CD4-positive, CD25-positive, alpha-beta regulatory T cell (primary cell): ENCODE measurements at places on chromosomes 11 and 22. TPM values are rescaled to one million over a fixed set of nuclear protein-coding genes. Genes with fewer than 3 reads are reported as not detected.
A peak's percentile ranks its signal among the peaks of the same experiment; 100 is the strongest.

DNAJB7 gene
- total RNA-seq = not detected

MAP6 gene
- total RNA-seq = 0.44 TPM

VWCE gene
- 0.94 TPM for total RNA-seq

VPREB3 gene
- 0.89 TPM for total RNA-seq

ASPHD2 gene
- total RNA-seq = 4.3 TPM

DNA sequence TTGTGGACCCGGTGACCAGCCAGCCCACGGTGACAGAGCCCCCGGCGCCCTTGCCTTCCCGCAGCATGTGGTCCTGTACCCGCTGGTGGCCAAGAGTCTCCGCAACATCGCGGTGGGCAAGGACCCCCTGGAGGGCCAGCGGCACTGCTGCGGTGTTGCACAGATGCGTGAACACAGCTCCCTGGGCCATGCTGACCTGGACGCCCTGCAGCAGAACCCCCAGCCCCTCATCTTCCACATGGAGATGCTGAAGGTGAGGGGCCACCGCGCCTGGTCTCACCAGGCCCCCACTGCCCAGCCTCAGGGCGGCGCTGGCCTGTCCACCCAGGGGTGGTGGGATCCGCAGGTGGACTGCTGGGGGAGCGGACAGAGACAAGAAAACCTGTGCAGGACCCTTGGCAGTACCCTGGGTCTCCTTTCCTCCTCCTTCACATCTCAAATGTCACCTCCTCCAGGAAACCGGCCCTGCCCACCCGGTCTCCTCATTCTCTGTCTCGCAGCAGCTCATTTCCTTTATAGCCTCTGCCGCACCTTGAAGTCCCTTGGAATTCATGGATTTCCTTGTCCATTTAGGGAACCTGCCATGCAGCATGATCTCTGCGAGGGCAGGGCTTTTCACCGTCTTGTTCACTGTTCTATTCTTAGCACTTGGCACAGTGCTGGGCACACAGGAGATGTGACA lies 6.5 kb downstream of the AIP start:
- no peak overlapping the region for H3K4me3 ChIP-seq
- DNase-seq = no peak
- no peaks in the 10 kb centered on the region for H3K27me3 ChIP-seq
- peaks cover 48% of the 10 kb centered on the region for H3K36me3 ChIP-seq

- H3K27ac ChIP-seq = no peak overlapping the region
- H3K4me1 ChIP-seq = no peaks in the 10 kb centered on the region
- no peaks in the 10 kb centered on the region for H3K36me3 ChIP-seq
- no peaks in the 10 kb centered on the region for H3K27me3 ChIP-seq
- H3K4me3 ChIP-seq = no peak overlapping the region
- no peak for DNase-seq
These were observed 19.1 kb downstream of the MPEG1 start for GRCh38 chr11:59193587-59194130.

- H3K27me3 ChIP-seq = no peaks in the 10 kb centered on the region
- DNase-seq = peak; percentile 24
- H3K36me3 ChIP-seq = no peaks in the 10 kb centered on the region
- H3K4me3 ChIP-seq = no peak overlapping the region
- peaks cover 36% of the 10 kb centered on the region for H3K4me1 ChIP-seq
- peak overlapping the region; percentile 16 for H3K27ac ChIP-seq
These were observed 35.0 kb upstream of the SORL1 start for GRCh38 chr11:121417055-121417551.

DNA sequence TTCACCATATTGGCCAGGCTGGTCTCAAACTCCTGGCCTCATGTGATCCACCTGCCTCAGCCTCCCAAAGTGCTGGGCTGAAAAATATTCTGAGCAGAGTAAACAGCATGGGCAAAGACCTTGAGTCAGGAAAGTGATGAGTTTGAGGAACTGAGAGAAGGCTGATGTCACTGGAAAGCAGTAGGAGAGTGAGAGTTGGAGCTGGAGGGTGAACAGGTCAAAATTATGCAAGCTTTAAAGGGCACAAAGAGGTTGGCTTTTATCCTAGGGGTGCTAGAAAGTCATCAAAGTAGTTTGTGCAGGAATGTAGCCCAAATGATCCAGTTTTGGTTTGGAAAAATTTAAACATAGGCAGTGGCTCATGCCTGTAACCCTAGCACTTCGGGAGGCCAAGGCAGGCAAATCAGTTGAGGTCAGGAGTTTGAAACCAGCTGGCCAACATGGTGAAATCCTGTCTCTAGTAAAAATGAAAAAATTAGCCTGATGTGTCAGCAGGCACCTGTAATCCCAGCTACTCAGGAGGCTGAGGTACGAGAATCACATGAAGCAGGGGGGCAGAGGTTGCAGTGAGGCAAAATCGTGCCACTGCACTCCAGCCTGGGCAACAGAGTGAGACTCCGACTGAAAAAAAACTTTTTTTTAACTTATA lies 44.7 kb upstream of the CXCR5 start:
- no peaks in the 10 kb centered on the region for H3K36me3 ChIP-seq
- no peak overlapping the region for H3K27ac ChIP-seq
- no peak overlapping the region for H3K4me3 ChIP-seq
- DNase-seq = no peak
- H3K27me3 ChIP-seq = no peaks in the 10 kb centered on the region
- peaks cover 3% of the 10 kb centered on the region for H3K4me1 ChIP-seq

DNA sequence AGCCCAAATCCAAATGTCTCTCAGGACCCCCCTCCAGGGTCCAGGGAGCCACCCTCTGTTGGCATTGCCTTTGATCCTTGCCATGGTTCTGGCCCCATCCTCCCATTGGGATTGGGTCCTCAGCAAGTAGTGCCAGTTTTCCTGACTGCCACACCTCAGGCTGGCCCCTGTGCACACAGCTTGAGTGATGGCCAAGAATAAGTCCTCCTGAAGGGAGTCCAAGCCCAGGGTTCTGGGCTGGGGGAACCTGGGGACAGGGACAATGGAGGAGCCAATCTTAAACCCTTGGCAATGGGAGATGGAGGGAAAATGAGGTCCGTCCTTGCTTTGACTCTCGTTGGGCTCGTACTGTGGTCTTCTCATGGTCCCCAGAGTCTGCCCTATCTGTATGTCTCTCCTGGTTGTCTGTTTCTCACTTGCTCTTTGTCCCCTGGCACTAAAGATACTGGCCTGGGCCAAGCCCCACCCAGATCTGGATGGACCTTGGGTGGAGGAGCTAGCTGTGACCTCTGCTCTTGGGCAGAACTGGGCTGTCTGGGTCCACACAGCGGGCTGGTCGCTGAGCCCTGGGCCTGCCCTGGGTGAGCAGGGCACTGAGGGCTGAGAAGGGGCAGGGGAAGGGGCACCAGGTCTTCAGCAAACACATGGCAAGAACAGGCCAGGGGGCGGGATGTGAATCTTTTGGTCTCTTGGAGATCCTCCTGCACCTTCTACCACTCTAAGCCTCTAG lies 2.9 kb downstream of the SOX10 start:
- H3K4me3 ChIP-seq = no peak overlapping the region
- no peak overlapping the region for H3K27ac ChIP-seq
- H3K36me3 ChIP-seq = peaks cover 3% of the 10 kb centered on the region
- no peak for DNase-seq
- no peaks in the 10 kb centered on the region for H3K27me3 ChIP-seq

DNA sequence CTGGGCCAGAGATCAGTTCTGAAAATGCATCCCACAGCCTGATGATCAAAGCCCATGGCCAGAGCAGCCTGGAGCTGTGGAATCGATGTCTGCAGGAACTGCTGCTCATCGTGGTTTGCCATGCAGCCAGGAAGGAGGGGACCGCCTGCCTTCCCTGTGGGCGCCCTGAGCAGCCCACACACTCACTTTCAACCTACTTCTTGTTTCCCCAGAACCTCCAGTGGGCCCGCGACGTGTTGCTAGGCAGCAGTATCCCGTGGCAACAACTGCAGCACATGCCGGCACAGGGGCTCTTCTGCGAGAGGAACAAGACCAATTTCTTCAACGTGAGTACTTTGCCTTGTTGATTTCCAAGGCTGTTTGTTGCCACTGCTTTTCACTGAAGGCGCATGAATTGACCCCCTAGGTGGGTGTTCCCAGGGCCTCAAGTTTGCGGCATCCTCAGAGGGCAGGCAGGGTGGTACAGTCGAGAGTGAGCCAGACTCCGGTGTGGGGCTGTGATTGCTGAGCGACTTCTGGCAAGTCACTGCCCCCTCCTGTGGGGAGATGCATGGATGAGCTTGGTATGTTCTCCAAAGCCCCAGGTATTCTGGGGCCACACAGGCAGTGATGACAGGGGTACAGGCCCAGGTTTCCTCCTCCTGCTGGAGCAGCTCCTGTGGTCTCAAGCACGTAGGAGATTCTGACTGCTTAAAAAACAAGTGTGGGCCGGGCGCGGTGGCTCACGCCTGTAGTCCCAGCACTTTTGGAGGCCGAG lies 47.0 kb upstream of the SUSD2 start:
- peaks cover 43% of the 10 kb centered on the region for H3K36me3 ChIP-seq
- no peaks in the 10 kb centered on the region for H3K27me3 ChIP-seq
- H3K4me1 ChIP-seq = no peaks in the 10 kb centered on the region
- no peak overlapping the region for H3K27ac ChIP-seq
- H3K4me3 ChIP-seq = no peak overlapping the region
- DNase-seq = peak; percentile 31

- H3K4me1 ChIP-seq = no peaks in the 10 kb centered on the region
- DNase-seq = no peak
- no peak overlapping the region for H3K4me3 ChIP-seq
- H3K27me3 ChIP-seq = no peaks in the 10 kb centered on the region
These were observed 151.8 kb downstream of the MPPED1 start for GRCh38 chr22:43563571-43563970.

DNA sequence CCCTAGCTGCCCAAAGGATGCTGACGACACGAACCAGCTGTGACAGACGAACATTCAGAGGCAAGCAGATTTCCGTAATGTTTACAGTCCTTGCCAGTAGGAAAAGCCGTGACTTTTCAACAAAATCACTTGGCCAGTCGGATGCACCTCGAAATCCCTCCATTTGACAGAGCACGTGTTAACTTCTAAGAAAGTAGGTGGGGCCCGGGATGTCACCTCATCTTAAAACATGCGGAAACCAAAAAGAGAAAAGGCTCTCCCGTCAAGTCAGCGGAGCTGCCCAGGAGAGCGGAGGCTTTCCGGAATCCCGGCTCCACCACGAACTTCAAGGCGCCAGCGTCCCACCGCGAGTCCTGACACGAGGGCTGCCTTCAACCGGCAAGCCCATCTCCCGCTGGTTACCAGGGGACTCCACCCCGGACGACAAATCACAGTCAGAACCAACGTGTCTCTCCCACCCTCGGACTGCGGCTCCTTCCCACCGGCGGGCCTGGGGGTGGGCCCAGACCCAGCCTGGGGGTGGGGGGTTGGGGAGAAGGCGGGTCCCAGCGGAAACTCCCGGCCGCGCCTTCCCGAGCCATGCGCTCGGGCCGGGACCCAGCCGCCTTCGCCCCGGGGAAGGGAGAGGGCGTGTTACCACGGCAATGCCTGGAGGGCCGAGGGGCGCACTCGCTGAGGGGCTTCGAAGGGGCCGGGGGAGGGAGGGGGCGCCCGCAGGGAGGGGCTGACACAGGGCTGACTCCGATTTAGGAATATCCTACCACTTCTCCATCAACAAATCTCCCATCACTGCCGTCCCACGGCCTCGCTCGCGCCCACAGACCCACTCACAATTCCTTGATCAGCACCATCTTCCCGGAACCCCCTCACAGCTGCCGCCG lies 475 bp downstream of the PITPNB start:
- H3K36me3 ChIP-seq = peaks cover 9% of the 10 kb centered on the region
- no peaks in the 10 kb centered on the region for H3K27me3 ChIP-seq

DNA sequence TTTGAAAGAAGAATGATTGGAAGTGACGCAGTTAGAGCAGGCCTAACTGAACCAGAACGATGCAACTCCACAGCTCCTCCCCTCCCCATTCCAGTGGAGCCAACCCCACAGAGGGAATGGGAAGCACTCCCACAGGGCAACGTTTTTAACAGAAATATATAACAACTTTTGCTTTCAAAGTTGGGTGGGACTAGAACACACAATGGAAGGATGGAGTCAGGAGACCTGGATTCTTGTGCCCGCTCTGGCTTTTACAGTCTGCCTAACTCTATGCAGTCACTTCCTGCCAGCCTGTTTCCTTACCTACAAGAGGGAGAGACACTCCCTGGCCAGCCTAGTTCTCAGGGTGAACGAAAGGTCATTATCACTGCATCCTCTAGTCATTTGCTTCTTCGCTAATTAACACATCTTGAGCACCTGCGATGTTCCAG lies 75.5 kb downstream of the PACSIN2 start:
- H3K4me1 ChIP-seq = peaks cover 21% of the 10 kb centered on the region
- no peak overlapping the region for H3K27ac ChIP-seq
- DNase-seq = peak; percentile 38
- no peaks in the 10 kb centered on the region for H3K27me3 ChIP-seq
- no peak overlapping the region for H3K4me3 ChIP-seq

- H3K27ac ChIP-seq = no peak overlapping the region
- peaks cover 33% of the 10 kb centered on the region for H3K36me3 ChIP-seq
These were observed 30.8 kb downstream of the CBL start for GRCh38 chr11:119236891-119237290.

GRCh38 chr11:103433386-103434072 lies 324.3 kb downstream of the DYNC2H1 start:
- no peak overlapping the region for H3K4me3 ChIP-seq
- no peaks in the 10 kb centered on the region for H3K27me3 ChIP-seq
- H3K4me1 ChIP-seq = no peaks in the 10 kb centered on the region
- no peak for DNase-seq

GRCh38 chr11:23727387-23727786 lies 769.5 kb upstream of the LUZP2 start:
- no peaks in the 10 kb centered on the region for H3K4me1 ChIP-seq
- no peak for DNase-seq
- no peaks in the 10 kb centered on the region for H3K36me3 ChIP-seq
- H3K4me3 ChIP-seq = no peak overlapping the region
- no peaks in the 10 kb centered on the region for H3K27me3 ChIP-seq

- no peak overlapping the region for H3K27ac ChIP-seq
- no peaks in the 10 kb centered on the region for H3K36me3 ChIP-seq
- DNase-seq = no peak
- no peak overlapping the region for H3K4me3 ChIP-seq
- H3K4me1 ChIP-seq = no peaks in the 10 kb centered on the region
- H3K27me3 ChIP-seq = peaks cover 2% of the 10 kb centered on the region
These were observed 124.1 kb upstream of the CSNK2A3 start for GRCh38 chr11:11476971-11477645.

GRCh38 chr11:118921121-118921928 lies 4.4 kb downstream of the BCL9L start:
- H3K36me3 ChIP-seq = peaks cover 4% of the 10 kb centered on the region
- no peaks in the 10 kb centered on the region for H3K27me3 ChIP-seq
- peak overlapping the region; percentile 98 for H3K4me3 ChIP-seq
- peaks cover 82% of the 10 kb centered on the region for H3K4me1 ChIP-seq

GRCh38 chr11:69105461-69106030 lies 50.2 kb upstream of the SMIM38 start:
- no peak for DNase-seq
- no peak overlapping the region for H3K4me3 ChIP-seq
- no peaks in the 10 kb centered on the region for H3K27me3 ChIP-seq
- peaks cover 4% of the 10 kb centered on the region for H3K4me1 ChIP-seq
